ENCODE measurements at places on chromosomes 12 and 14.

DNA sequence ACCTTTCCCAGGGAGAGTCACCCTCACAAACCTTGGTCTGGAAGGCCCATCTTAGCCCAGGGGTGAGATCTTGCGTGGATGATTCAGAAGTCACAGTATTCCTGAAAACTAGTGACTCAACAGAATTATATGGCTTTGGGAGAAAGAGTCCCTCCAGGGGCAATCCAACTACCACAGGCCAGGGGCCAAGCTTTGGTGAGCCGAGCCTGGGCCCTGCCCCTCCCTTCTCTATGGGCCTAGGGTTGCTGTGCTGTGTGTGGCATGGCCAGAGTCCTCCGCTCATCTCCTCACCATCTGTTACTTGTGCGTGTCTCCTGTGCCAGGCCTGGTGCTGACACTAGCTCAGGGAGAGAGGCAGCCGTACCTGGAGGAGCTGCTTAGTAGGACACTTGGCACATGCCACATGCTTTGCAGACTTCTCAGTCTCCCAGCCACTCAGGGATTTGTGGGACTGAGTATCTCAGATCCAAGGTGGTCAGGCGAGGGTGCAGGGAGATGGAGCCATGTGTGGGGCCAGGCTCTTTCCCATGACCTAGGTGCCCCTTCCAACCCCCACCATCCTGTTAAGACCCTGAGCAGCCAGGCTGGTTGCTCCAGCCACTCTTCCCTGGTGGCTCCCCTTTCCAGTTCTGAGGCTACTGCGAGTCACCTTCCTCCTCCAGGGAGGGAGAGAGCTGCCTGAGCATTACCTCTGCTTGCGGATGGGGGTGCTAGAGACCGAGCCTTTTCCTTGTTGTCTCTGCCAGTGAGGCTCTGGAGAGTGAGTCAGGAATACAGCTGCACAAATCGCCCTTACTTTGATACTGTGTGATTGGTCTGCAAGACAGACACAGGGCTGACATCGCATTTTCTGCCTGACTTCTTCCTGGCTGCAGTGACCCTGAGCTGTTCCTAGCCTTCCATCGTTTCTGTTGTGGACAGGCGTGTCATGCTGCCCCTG, 94.1 kb downstream of the SLC25A47 start:
- no peak for DNase-seq

- DNase-seq = no peak
Measured at GRCh38 chr12:121812320-121812871, 8.6 kb downstream of the SETD1B start.

GRCh38 chr14:49972823-49973222, 79.9 kb downstream of the ARF6 start:
- peak; percentile 23 for DNase-seq

GRCh38 chr14:89955745-89956660, at the start of gene TDP1:
Gene TDP1 (plus strand): TSS chr14:89955927. CDS start chr14:89963115, 7,188 bp downstream.
- DNase-seq = peak; percentile 73

- DNase-seq = no peak
Measured at GRCh38 chr12:54437243-54437642, 18.2 kb upstream of the ITGA5 start.

DNA sequence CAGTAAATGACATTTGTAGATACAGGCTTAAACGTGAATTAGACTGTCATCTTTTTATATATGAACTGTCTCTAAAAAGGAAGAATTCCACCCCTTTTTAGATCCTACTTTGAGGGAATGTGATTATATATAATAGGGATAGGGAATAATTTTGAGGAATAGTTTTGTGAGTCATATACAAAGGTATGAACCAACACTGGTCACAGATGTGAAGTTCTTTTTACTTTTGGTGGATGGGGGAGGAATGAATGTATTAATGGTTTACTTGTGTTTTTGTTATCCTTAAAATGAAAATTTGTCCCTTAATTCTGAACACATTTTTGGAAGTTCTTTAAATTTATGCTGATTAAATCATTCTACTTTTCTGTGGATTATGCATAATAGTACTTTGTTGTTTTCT, 30.4 kb downstream of the FRS2 start:
- DNase-seq = no peak

GRCh38 chr12:100499416-100499815, 25.8 kb downstream of the NR1H4 start:
- DNase-seq = no peak

GRCh38 chr12:53465679-53466078, 13.8 kb downstream of the PCBP2 start:
- no peak for DNase-seq

- DNase-seq = no peak
Measured at GRCh38 chr12:32893458-32893857, 3.1 kb downstream of the PKP2 start.

DNA sequence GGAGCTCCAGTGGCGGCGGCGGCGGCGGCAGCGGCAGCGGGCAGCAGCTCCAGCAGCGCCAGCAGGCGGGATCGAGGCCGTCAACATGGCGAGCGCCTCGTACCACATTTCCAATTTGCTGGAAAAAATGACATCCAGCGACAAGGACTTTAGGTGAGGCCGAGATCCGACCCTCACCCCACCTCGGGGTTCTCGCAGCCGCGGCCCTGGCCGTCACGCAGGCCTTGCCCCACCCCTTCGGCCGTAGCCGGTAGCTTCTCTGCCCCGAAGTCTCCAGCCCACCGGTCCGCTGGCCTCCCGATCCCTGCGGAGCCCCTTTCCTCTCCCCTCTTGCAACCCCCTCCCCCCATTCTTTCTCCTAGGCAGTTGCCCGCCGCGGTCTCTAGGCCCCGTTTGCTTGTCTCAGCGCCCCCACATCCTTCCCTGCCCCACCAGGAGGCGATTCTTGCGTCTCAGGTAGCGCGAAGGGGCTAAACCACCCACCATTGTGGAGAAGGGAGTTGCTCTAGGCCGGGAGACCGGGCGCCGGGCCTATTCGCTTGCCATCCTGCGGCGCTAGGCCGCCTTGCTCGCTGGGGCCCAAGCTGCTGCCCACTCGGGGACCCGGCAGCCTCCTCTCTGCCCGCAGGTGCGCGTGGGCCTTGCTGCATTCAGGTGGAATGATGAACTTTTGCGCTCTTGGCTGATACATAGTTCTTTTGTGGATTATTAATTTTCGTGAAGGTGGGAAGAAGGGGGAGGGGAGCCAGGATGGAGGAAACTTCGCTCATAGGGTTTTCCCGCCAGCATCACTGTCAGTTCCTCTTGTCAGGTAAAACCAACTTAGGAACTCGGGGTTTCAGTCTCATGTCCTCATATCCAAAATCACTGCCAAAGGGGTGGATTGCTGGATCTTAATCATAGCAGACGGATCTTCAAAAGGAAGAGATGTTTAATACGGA, 745 bp downstream of the CAND1 start:
- peak; percentile 79 for DNase-seq

DNA sequence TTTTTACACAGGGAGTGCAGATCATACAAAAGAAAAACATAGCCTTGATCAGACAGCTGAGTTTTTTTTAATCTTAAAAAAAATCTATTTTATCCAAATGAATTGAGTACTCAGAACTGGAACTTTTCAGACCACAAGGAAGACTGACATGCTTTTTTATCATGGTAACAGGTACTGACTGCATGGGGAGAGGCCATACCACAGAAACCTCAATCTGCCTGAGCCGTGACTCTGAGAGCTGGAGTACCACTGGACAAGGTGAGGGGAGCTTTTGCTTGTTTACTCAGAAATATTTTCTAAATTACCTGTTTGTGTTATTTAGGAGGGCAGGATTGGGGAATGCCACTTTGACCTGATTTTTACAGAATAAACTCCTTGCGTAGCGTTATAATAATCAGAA, 143.9 kb downstream of the ALX1 start:
- no peak for DNase-seq

DNA sequence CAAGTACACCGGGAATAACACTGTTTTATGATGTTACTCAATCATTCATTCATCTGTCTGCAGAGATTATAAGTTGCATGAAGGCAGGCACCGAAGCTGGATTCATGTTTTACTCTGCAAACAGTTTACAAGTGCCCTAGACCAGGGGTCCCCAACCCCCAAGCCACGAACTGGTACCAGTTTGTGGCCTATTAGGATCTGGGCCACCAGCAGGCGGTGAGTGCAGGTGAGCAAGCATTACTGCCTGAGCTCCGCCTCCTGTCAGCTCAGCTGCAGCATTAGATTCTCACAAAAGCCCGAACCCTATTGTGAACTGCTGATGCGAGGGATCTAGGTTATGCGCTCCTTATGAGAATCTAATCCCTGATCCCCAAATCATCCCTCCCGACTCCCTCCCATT, 38.1 kb upstream of the PLXNC1 start:
- no peak for DNase-seq

GRCh38 chr12:124151583-124151982, 143.3 kb upstream of the RFLNA start:
- DNase-seq = no peak

DNA sequence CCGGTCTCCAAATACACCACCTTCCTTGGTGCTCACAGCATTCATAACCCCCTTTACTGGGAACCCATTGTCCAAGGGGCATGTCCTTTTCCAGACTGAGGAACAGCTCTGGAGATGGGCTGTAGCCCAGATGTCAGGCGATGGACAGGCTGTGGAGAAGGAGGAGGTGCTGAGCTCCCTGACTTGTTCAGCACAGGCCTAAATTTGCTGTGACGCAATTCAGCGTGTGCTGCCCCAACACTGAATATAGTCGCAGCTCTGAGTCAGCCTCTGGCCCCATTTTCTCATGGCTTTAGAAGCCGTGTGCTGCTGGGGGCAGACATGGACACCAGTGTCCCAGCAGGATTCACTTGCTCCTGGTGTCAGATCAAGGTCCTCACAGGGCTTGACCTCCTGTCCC, 269.1 kb downstream of the EMP1 start:
- DNase-seq = no peak

- DNase-seq = no peak
Measured at GRCh38 chr12:51028126-51028812, 2.1 kb upstream of the SLC11A2 start.

DNA sequence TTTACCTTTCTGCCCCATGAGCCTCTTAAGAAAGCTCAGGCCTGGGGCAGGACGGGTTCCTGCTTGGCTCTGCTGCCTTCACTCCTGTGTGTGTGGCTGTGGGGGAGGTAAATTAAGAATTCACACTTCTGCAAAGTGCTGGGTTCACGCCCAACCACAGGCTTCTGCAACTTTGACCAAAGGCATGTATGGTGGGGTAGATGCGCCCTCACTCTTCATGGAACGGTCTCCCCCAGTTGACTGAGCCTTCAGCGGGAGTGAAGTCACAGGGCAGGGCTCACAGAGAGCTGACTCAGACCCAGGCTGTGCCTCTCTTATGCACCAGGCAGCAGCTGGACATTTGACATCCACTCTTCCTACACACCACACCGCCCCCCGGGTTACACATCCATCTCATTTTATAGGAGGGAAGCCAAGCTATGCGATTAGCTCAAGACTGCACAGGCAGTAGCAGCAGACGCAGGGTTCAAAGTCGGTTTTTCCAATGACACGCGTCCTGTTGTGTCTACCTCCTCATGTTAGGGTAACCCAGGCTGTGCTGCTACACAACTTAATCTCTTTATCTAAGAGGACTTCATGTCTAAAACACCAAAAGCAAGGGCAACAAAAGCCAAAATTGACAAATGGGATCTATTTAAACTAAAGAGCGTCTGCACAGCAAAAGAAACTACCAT, 15.4 kb upstream of the BCL11B start:
- no peak for DNase-seq

DNA sequence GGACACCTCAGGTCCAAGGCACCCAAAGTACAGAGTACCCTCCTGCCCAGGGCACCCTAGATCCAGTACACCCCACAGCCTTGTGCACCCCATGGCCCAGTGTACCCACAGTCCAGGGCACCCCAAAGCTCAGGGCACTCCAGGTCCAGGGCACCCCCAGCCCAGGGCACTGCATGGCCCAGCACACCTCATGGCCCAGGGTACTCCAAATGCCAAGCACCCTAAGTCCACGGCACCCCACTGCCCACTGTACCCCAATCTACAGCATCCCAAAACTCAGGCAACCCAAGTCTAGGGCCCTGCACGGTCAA, 6.0 kb downstream of the JAG2 start:
- no peak for DNase-seq

GRCh38 chr14:31966896-31967668, 110.0 kb upstream of the ARHGAP5 start:
- no peak for DNase-seq

GRCh38 chr14:27536748-27537147, 938.9 kb upstream of the NOVA1 start:
- DNase-seq = no peak

DNA sequence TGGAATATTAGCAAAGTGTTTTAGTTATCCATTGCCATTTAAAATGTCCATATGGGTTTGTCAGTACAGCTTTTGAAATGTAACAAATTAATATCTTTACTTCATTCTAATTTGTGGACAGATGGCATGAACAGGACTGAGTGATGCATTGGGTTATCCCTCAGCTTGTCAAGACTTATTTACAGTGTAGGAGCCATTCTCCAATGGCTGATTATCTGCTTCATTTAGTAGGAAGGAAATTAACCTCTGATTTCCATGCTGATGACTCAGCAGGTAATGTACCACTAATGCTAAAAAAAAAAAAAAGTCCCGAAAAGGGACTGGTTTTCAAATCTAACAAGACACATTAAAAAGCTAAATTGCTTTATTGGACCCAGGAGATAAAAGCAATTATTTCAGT, 1149.0 kb upstream of the USP15 start:
- DNase-seq = no peak

DNA sequence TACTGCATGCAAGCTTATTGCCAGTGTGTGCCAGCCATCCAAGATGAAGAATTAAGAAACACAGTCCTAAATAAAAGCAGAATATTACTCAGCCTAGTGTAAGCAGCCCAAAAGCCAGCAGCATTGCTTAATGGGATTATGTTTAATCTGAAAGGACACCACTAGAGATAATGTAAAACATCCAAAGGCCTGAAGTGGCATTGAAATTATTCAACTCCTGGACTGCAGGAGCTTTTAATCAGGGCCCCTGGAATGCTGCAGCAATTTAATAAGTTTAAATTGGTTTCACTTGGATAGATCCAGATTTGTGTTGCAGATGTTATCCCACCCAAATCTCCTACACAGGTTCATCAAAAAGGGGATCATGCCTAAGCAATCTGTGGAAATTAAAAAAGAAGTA, 193.0 kb downstream of the C12orf50 start:
- DNase-seq = no peak

GRCh38 chr12:112894128-112894527, 12.6 kb upstream of the OAS1 start:
- DNase-seq = no peak
